HFF-Myc (cell line): ENCODE measurements at places on chromosomes 11 and 22.

DNA sequence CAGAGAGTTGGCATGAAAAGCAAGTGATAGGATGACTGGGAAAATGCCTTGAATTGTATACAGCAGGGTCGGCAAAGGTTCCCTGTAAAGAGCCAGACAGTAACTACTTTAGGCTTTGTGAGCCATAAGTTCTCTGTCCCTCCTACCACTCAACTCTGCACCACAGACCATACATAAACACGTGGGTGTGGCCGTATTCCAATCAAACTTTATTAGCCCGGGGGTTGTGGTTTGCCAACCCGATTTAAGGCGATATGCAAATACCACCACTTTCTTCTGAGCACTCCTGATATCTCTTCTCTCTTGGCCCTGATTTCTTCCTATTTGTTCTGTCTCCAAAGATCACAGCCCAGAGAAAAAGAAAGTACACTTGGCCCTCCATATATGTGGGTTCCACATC, 87.5 kb downstream of the MN1 start:
- DNase-seq, result no peak

DNA sequence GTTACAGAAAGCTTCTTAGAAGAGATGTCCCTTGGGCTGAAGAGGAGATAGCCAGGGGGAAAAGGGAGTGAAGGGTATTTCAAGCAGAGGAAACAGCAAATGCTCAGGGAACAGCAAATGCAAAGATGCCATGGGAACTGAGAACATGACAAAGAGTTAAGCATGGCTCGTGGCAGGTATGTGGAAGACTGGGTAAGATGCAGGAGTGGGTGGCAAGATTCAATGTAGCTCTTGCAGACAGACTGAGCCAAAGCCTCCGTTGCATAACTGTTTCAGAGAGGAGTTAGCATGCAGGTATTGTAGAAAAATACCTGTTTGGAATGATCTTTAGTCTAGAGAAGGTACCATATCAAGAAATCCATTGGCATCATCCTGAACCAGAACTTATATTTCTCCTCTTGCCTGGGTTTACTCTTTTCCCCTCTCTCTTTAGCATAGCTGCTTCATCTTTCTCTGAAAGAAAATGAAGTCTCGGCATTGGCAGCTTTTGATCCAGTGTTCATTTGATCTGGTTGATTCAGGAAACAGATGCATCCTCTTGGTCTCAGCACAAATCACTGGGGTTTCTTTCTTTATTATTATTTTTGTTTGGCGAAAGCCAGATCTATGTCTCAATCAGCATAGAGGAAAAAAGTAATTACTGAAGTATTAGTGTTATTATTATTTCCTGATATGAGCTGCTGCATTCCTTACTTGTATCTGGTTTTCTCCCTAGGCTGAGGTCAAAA, 41.7 kb upstream of the NUP160 start:
- no peak for DNase-seq

- DNase-seq, result no peak
Measured at GRCh38 chr11:130181295-130182272, 22.0 kb downstream of the ST14 start.

- no peak for DNase-seq
Measured at GRCh38 chr11:7332962-7333361, 81.3 kb downstream of the SYT9 start.

- DNase-seq, result no peak
Measured at GRCh38 chr11:133957900-133958299, 1.1 kb upstream of the IGSF9B start.

DNA sequence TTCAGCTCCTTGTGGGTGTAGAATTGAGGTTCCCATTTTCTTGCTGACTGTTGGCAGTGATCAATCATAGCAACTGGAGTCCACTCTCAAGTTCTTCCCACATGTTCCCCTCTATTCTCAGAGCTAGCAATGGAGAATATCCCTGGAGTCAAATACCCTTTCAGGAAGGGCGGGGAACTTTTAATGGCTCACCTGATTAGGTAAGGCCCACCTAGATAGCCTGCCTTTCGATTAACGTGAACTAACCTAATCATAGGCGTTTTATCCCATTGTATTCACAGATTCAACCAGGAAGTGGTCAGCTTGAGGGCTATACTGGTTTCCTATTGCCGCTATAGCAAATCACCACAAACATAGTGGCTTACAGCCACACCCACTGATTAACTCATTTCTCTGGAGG, 7.1 kb upstream of the LRRC55 start:
- DNase-seq, result no peak

DNA sequence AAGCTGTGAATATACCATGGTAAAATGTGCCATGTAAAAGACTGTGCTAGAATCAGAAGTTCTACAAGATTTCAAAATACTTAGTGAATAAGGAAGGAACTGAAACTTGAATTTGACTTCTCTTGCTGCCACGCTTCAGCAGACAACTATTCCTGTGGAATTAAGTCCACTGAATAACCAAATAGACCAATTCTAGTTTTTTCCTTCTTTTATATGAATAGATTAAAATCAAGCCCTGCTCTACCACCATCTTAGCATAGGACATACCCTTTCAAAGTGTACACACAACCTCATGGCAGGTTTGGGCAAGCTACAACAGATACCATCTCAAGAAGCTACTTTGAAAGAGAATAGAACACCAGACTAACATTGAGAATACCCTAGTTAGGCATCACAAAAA, 23.4 kb upstream of the CLNS1A start:
- no peak for DNase-seq

DNA sequence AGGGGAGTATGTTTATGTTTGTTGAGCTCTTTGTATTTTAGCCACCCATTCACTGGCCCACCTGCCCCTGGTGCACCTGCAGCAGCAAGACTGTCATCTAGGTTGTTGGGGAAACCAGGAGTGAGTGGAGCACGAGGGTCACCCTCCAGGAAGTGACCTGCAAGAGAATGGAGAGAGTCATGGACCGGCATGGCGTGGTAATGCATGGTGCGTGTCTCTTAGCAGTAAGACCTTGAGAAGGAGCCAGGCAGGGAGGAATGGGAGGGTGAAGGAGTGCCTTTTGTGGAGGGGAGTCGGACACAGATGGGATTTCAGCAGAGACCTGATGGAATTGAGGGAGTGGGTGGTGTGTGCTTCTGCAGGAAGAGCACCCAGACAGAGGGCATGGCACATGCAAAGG, 37.9 kb downstream of the KCNQ1 start:
- DNase-seq, result no peak

DNA sequence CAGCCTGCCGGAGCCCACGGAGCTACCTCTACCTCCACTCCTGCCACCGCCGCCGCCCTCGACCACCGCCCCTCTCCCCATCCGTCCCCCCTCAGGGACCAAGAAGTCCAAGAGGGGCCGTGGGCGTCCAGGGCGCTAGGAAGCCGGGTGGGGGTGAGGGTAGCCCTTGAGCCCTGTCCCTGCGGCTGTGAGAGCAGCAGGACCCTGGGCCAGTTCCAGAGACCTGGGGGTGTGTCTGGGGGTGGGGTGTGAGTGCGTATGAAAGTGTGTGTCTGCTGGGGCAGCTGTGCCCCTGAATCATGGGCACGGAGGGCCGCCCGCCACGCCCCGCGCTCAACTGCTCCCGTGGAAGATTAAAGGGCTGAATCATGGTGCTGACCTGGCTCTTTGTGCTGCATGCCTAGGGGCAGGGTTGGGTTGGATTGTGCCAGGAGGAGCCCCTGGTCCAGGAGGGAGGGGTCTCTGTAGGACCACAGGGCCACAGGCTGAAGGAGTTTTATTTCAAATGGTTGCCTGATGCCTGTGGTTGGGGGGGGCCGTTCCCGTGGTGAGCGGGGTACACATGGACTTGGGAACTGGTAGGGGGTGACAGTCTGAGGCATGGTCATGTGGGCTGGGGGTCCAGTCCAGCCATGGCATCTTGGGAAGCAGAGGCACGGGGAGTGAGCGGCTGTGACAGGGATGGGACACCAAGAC, 2.3 kb downstream of the PTPRCAP start:
- DNase-seq, result no peak

GRCh38 chr11:101738452-101738851, 154.6 kb upstream of the TRPC6 start:
- DNase-seq, result no peak

- DNase-seq, result no peak
Measured at GRCh38 chr22:19958083-19959042, 16.7 kb upstream of the TXNRD2 start.

DNA sequence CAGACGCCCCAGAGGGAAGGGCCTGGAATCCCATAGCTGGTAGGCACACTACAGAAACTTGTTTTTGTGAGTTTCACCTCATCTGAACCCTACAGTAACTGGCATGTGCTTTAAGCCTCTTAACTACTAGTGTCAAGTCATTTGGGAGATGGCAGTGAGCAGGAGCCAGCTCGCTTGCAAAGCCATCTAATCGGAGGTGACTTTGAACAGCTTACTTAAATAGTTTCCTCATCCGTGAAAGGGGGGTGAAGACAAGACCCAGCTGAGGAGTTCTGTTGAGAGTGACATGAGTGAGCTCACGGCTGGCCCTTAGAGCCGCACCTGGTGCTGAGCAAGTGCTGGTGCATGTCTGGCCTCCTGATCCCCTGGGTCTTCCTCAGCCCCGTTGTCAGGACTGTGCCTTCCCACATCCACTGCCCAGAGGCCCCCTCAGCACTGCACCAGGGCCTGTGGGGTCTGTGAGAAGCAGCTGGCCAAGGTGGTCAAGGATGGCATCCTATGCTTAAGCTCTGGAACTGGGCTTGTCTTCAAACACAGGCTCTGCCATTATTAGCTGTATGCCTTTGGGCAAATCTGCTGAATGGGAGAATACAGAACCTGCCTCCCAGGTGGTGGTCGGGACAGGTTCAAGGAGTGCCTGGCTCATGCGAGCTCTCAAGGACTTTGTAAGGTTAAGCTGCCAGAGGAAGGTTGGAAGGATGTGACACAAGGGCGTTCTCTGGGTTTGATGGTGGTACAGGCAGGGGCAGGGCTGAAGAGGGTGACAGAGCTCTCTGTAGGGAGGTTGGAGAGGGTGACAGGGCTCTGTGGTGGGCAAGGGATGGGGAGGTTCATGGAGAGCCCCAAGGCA, 27.3 kb downstream of the INCENP start:
- DNase-seq, result no peak

GRCh38 chr11:92804388-92804966, 165.0 kb upstream of the MTNR1B start:
- DNase-seq, result no peak

DNA sequence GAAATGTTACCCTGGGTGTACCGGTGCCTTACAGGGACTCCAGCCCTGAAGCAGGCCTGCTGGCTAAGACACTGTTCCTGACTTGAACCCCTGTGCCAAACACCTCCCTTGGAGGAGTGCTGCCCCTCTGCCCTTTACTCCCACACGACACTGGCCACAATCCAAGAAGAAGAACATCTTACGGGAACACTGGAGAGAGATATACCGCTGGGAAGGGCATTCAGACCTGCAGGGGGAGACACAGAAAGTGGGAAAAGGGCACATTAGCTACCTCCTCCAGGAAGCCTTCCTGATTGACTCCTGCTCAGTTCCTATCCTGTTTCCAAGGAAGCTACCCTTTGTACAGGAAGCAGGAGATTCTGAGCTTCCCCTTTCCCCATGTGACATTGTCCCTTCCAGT, 18.7 kb downstream of the TMPRSS13 start:
- DNase-seq, result no peak

GRCh38 chr11:134052988-134053945, 15.6 kb upstream of the JAM3 start:
- DNase-seq, result no peak

GRCh38 chr11:43243927-43244326, 67.9 kb upstream of the API5 start:
- no peak for DNase-seq

GRCh38 chr11:64396079-64396591, 37.2 kb downstream of the RPS6KA4 start:
- DNase-seq, result no peak

DNA sequence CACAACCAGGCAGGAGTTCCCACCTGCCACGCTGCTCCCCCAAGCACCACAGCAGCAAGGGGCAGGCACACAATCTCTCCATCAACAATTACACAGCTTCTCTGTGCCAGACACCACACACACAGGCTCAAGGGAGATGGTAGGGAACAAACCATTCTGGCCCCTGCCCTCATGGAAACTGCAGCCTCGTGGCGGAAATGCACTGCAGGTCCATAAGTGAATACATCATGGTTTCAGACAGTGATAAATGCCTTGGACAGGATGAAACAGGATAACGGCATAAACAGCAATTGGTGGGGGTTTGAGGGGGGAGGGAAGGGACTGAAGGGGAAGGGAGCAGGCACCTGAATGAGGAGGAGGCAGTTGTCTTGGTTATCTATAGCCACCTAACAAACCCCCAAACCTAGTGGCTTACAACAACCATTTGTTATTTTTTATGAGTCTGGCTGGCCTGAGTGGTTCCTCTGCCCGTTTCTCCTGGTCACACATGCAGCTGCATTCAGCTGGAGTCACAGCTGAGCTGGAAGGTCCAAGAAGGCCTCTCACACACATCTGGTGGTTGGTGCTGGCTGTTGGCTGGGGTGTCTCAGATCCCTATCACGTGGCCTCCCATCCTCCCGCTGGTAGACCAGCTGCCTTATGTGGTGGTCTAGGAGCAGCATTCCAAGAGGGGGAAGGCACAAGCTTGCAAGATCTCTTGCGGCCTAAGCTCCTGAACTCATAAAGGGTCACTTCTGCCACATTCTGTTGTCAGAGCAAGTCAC, 15.0 kb upstream of the YWHAH start:
- DNase-seq, result peak; percentile 38

DNA sequence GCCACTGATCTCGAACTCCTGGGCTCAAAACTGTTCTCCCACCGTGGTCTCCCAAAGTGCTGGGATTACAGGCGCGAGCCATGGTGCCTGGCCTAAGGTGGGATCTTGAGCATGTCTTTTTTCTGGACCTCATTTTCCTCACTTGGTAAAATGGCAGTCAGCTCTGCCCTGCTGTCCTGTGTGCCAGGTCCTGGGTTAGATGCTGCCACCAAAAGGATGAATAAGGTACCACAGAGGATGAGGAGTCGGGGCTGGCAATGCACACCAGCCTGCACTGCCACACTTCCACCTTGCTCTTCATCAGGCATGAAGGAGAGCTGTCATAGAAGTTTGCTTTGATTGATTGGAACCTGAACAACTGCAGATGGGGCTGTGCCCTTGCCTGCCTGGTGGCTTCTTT, 32.3 kb downstream of the ACO2 start:
- no peak for DNase-seq

- no peak for DNase-seq
Measured at GRCh38 chr22:36419912-36420882, 32.4 kb upstream of the MYH9 start.

- no peak for DNase-seq
Measured at GRCh38 chr11:72468289-72468688, 34.0 kb upstream of the CLPB start.

DNA sequence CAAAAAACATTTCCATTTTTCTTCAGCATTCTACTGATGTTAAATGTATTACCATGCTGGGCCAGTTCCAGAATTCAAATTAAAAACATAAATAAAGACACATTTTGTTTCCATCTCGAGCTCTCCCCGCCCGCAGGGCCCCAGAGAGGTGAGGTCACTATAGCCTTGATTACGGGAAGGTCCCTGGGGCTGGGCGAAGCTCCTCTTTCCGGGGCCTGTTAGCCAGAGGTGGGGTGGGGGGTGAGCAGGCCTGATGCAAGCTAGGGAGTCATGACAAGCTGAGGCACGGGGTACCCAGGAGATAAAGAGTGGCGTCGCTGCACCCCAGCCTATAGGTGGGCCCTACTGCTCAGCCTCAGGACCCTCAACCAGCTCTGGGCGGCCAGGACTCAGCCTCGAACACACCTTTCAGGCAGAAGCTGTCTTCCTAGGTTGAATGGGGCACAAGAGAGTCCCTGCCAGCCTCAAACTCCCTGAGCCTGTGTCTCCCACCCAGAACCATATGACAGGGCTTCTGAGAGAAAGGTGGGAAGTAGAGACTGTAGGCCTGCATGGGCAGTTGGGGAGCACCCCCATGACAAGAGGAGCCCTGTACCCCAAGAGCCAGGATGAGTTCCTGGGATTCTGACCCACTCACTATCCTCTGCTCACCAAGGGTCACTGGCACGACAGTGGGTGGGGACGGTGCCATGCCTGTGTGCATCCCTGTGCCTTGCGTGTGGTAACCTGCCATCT, 34.8 kb downstream of the KCNQ1OT1 start:
- DNase-seq, result no peak
